ENCODE measurements at places on chromosomes 3 and 15. TPM values are rescaled to one million over a fixed set of nuclear protein-coding genes. Genes with fewer than 3 reads are reported as not detected.
A peak's percentile ranks its signal among the peaks of the same experiment; 100 is the strongest.

The KNG1 gene
- total RNA-seq, result not detected

The NUP210 gene
- 77.2 TPM for total RNA-seq

The ITIH4 gene
- not detected for total RNA-seq

The FBXW12 gene
- total RNA-seq, result not detected

The CD200R1 gene
- total RNA-seq, result not detected

The OIP5 gene
- total RNA-seq, result 46.1 TPM

The CGNL1 gene
- 0.36 TPM for total RNA-seq

The STARD5 gene
- total RNA-seq, result 0.31 TPM

The CTDSPL gene
- total RNA-seq, result 33.3 TPM

The PDZRN3 gene
- 5.6 TPM for total RNA-seq

GRCh38 chr3:134325706-134326105 lies 48.5 kb downstream of the AMOTL2 start:
- DNase-seq, result no peak

DNA sequence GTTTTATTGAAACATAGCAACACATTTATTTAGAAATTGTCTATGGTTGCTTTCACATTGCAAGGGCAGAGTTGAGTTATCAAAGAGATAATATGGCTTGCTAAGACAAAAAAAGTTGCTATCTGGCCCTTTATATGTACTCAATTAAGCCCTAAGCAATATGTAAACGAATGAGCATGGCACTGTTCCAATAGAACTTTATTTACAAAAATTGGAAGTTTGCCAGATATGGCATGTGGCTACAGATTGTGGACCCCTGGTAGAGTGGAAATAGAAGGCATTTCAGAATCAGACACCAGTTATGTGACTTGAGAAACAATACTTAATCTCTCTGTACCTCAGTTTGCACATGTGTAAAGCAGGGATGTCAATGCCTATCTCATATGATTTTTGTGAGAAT lies 515.6 kb upstream of the SGO1 start:
- no peak for DNase-seq

DNA sequence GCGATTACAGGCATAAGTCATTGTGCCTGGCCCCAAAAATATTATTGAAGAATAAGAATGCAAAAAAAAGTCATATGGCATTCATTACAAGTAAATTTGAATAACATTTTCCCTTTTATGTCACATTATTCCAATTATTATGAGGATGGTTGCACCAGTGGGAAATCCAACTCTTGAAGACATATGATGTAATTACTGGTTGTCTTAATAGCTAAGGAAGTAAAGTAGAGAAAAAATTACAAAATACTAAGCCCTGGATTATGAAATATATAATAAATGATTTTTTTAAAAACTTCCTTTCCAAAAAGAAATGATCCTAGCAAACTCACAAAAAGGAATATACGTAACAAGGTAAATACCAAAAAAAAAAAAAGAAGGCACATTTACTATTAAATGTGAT lies 98.9 kb downstream of the FMN1 start:
- DNase-seq, result no peak

DNA sequence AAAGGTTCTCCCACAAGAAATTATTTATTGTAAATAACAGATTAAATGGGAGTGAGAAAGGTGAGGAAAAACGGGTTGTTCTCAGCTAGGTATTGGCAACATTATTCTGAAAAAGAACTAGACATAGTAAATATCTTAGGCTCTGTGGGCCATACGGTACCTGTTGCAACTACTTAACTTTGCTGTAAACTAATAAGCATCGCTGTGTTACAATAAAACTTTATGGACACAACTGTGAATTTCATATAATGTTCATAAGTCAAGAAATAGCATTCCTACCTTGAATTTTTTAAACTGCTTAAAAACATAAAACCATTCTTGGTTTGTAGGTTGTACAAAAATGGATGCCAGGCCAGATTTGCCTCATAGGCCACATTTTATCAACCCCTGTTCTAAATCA lies 183.9 kb downstream of the TBC1D5 start:
- no peak for DNase-seq

DNA sequence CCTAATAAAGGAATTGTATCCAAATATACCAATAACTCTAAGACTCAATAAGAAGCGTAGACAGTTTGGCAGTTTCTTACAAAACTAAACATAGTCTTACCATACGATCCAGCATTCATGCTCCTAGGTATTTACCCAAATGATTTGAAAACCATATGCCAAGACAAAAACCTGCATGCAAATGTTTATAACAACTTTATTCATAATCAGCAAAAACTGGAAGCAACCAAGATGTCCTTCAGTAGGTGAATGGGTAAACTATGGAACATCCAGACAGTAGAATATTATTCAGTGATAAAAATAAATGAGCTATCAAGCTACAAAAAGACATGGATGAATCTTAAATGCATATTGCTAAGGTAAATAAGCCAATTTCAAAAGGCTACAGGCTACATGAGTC lies 58.4 kb downstream of the SYN2 start:
- DNase-seq, result no peak

GRCh38 chr3:8724108-8724752 lies 9.4 kb upstream of the CAV3 start:
- DNase-seq, result peak; percentile 71

- DNase-seq, result peak; percentile 51
Measured at GRCh38 chr3:38453075-38453912, at the start of gene ACVR2B. Gene ACVR2B (plus strand): TSS chr3:38453890. CDS start chr3:38454323, 433 bp downstream.

DNA sequence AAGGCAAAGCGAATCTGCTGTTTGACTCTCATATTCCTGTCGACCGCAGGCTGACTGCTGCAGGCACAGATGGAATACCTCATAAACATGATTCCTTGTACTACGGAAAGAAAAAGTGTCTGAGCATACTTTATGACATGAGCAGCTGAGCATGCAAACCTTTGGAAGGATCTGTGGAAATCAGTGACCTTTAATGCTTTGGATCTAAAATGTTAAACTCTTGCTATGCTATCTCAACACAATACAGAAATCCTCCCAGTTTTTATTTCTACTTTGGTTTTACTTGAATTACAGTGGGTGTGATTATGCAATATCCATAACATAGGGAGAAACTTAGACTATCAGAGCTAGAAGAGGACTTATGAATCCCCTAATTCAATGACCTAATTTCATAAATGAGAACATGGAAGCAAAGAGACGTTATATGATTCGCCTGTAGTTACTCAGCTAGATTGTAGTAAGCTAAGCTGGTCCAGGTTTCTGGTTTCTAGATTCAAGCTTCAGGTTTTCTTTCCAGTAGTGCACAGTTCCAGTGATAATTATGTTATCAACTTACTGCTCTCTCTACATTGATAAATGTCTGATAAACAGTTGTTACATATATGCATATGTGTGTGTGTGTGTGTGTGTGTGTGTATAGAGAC lies 127.6 kb upstream of the GBE1 start:
- DNase-seq, result no peak

- no peak for DNase-seq
Measured at GRCh38 chr3:23114432-23114831, 88.7 kb upstream of the UBE2E2 start.

GRCh38 chr3:160587105-160587504 lies 21.7 kb upstream of the KPNA4 start:
- no peak for DNase-seq

- DNase-seq, result no peak
Measured at GRCh38 chr15:88603885-88604284, 17.3 kb upstream of the AEN start.

DNA sequence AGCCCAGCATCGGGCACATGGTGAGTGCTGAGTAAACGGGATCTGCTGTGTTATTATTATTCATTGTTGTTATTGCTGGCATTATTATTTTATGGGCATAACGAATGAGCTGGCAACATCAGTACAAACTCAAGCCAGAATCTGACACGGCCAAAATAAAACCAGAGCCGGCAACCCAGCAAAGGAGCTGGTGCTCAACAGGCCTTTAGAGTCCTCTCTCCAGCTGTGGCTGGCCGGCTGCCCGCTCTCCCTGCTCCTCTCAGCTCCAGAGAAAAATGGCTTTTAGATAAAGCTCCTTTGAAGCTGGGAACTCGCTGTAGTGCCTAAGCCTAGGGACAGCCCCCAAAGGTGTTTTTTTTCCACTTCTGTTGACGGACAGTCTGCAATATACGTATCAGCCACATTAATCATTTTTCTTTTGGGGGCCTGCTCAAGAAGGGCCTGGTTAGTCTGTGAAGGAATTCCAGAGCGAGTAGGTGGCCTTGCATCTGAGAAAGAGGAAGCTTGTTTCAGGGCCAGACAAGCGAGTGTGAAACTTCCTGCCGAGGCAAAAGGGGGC lies 193.9 kb upstream of the UBE2E1 start:
- no peak for DNase-seq

GRCh38 chr3:16739541-16740105 lies 134.4 kb upstream of the DAZL start:
- no peak for DNase-seq

- DNase-seq, result no peak
Measured at GRCh38 chr3:152870027-152870426, 35.1 kb downstream of the P2RY1 start.

- no peak for DNase-seq
Measured at GRCh38 chr15:101296418-101297405, 1.7 kb upstream of the SNRPA1 start.

GRCh38 chr3:171879472-171879871 lies 36.3 kb downstream of the TMEM212 start:
- DNase-seq, result no peak

DNA sequence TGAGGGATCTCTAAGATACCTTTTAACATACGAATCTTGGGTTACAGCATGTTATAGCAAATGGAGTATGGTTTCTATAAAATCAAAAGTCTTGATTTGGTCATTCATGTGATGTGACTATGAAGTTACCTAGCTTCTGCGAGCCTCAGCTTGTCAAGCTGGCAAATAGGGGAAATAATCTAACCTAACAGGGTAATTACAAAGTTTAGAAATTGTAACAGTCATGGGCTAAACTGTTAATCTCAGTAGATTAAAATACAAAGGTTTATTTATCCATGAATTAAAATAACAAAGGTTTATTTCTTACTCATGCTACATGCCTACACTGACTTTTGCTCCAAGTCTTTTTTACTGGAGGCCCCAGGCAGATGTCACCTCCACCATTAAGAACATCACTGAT lies 359.1 kb downstream of the CLSTN2 start:
- DNase-seq, result no peak

DNA sequence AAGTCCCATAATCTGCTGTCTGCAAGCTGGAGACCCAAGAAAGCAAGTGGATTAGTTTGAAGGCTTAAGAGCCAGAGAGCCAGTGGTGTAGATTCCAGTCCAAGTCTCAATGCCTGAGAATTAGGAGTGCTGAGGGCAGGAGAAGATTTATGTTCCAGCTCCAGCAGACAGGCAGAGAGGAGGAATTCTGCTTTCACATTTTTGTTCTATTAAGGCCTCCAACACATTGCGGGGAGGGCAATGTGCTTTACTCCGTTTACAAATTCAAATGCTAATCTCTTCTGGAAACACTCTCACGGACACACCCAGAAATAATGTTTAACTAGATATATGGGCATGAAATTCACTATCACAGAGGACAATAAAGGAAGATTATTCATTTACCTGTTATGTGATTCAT lies 54.0 kb downstream of the DPH6 start:
- DNase-seq, result peak; percentile 18

GRCh38 chr3:66153481-66154443 lies 67.0 kb upstream of the SLC25A26 start:
- DNase-seq, result no peak

DNA sequence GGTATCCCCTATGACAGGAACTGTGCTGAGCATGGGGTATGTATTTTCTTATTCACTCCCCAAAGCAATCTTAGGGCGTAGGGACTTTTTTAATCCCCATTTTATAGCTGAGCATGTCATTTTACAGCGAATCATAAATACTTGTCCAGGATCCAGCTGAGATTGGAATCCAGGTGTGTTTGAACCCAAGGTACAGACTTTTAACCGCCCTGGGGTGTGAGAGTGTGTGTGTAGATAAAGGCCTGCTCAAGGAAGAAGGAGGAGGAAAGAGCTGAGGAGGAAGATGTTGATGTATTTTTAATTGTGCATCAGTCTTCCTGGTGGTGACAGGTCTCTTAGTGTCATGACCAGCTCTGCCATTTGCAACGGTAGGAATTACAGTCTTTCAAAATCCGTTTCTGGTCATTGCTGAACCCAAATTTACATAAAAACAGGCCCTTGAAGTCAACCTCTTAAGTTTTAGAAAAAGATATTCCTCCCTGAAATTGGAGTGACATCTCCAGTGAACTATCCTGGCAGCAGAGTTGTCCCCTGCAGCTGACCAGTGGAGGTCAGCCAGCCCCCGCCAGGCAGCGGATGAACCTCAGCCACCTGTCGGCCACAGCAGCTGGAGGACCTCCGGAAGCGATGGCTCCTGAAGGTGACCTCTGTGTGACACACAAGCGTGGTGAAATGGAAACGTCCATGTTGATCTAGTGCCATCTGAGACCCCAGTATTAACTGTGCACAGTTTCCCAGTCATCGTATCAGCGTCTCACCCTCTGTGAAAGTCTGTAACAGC lies 92.8 kb upstream of the MITF start:
- no peak for DNase-seq

- DNase-seq, result no peak
Measured at GRCh38 chr3:107956991-107957900, 133.6 kb downstream of the CD47 start.

DNA sequence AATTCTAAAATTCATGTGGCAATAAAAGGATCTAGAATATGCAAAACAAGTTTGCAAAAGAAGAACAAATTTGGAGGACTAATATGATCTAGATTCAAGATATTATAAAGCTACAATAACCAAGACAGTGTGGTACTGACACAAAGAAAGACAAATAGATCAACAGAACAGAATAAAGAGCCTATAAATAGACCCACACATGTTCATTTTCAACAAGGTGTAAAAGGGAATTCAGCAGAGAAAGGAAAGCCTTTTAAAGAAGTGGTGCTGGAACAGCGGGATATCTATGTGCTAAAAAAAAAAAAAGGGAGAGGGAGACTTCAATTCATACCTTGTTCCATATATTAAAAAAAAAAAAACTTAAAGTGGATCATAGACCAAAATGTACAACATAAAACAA lies 149.0 kb downstream of the WDR76 start:
- DNase-seq, result no peak

- DNase-seq, result no peak
Measured at GRCh38 chr15:66822576-66822975, 120.5 kb downstream of the SMAD6 start.

DNA sequence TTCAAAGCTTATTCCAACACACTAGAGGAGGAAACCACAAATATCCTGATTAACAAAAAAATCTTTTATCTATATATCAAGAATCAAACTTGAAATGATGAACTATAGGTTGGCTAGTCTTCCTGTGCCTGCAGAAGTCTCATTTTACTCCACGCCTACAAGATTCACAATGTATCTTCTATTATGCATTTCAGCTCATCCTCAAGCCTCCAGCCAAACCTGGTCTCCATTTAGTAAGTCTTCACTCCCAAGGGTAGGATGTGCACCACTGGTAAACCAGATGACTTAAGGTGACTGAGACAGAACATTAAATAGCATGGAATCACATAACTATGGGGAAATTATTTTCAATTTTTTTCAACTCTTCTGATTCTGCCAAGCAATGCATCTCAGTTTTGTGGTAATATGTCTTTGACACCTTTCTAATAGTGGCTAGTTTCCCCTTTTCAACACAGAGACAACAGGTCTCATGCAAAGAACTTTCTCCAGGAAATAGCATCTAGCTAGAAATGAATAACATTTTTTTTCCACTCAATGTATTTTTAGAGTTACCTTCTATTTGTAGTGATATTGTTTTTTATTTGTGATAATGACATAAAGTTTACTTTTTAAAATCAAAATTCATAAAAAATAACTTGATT lies 166.9 kb downstream of the TNIK start:
- DNase-seq, result no peak
